Stimulated activated CD8-positive, alpha-beta memory T cell treated with anti-CD3 and anti-CD28 coated beads, Interleukin-4, amount 100 ng/mL, for 1 hour (primary cell): ENCODE measurements at places on chromosomes 1 and 21.

GRCh38 chr1:114323959-114324661 is 170.4 kb upstream of the SYT6 start:
- DNase-seq = no peak

GRCh38 chr1:207058878-207059867 is 6.1 kb downstream of the PFKFB2 start:
- DNase-seq = no peak

- DNase-seq = no peak
These were observed 25.9 kb downstream of the UTP25 start for GRCh38 chr1:209853676-209854075.

DNA sequence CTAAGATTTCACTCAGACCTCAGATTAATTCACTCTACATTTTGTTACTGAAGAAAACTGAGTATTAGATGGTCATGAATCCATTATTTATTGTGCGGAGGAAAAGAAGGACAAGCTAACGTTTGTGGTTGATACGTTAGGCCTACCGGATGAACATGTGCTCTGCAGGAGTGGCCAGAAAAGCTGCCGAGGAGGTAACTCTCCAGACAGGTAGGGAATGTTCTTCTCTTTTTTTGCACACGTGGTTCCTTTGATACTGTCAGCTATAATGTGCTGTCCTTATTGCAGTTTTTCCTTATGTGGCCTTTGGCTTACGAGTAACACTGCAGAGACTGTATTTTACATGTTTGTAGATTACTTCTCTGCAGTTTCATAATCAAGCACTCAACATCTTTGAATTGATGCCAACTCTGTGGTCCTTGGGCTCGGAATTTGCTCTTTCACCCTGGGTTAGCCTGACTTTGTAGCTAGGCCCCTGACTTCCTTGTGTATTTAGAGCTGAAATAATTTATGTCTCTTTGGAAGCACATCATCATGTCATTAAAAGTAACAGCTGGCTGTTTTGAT is 13.6 kb downstream of the MTR start:
- DNase-seq = no peak

GRCh38 chr1:239861985-239862384 is 229.7 kb upstream of the FMN2 start:
- no peak for DNase-seq

- DNase-seq = no peak
These were observed 194.4 kb downstream of the DPYD start for GRCh38 chr1:97726386-97726785.

DNA sequence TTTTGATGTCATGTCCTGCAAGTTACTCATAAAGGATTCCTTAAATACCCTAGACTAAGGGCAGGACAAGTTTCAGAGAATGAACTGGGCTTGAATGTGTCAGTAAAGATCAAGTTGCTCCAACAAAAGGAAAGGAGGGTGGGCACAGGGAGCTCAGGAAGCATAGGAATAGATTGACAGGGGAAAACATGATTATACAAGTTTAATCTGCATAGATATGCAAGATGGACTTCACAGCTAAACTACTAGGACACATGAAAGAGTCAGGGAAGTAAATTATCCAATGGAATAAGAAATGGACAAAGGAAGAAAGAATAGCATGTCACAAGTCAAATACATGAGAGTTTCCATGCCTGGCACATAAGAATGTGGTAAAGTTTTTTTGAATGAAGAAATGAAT is 203.9 kb upstream of the SAMSN1 start:
- DNase-seq = no peak

- no peak for DNase-seq
These were observed 38.1 kb upstream of the GREM2 start for GRCh38 chr1:240649733-240650721.

DNA sequence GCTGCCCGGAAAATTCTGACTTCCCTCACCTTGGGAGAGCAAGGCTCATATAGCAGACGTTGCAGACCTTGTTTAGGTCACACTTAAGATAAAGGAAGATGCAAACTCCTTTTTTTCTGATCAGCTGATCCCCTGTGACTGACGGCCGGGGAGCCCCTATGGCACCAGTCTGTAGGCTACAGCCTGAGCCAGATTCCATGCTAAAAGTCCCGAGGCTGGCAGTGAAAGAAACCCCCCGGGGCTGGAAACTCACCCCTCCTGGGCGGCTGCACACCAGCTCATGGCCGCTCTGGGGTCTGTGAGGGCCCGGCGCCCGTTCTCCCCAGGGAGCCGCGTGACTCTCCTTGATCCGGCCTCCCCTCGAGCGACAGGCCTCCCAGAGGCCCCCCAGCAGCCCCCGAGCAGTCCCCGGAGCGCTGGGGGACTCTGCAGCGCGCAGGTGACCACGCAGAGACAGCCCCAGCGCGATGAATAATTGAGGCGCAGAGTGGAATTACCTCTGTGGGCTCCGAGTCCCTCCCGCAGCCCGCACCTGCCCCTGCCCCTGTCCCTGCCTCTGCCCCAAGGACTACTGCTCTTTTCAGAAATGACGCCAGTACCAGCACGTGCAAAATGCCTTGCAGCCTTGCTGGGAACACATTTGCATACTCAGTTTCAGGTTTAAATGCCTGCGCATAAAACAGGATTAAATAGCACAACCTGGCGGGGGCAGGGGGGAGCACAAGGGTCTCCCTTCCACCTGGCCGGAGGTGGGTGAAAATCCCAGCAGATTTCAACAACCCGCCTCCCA is 62.6 kb upstream of the CLDN14 start:
- DNase-seq = no peak

DNA sequence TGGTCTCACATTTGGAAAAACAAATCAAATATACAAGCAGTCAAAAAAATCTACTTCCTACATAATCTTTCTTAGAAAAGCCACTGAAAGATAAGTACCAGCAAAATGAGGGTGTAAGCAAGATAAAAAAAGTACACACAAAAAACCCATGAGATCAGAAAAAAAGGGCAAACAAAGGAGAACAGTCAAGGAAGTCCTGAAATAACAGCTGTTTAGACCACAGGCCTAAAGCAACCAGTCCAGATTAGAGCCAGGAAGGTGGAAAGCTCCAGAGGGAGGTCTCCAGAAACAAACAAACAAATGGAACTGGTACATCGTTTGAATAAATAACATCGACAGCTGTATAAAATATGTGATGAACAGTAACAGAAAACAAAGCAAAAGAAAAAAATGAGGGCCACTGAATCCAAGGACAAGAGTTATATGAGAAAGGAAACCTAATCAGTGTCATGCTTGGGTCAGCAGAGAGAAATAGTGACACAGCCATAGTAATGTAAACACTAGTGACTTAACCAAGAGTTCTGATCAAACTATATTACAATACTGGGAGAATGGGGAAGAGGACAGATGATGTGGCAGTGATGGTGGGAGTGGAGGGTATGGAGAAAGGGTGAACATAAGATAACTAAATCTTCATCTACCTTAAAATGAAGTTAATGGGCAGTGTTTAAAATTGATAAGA is 67.5 kb downstream of the NVL start:
- DNase-seq = no peak

- DNase-seq = no peak
These were observed 75.8 kb upstream of the WNT4 start for GRCh38 chr1:22218618-22219250.

DNA sequence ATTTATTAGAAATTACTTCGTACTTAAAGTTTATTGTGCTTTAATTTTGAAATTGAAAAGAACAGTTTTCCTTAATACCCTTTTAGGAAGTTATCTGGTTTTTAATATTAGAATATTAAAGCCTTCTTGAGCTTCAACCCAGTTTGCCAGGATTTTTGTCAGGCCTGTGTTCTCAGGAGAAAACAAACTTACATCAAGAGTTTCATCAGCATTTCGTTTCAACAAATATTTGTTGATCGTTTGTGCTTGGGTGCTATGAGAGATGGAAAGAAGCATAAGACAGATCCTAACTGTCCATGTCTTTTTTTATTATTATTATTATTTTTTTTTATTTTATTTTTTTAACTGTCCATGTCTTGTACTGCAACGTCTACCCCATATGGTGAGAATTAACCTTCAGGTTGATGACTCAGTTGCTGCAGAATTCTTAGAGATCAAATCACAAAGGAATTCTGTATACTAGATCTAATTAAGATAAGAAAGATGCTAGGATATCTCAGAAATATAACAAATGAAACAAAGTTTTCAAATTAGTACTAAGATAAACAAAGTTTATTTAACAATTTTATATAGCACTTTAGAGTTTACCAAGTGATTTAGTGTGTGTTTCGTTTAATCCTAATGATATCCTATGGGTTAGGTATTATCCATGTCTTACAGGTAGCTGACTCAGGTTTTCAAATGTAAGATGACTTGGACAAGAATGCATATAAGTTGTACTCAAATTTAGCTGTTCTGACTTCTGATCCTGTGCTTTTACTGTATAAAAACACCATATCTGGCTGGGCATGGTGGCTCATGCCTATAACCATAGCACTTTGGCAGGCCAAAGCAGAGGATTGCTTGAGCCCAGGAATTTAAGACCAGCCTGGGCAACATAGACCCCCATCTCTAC is 14.3 kb downstream of the FBXO28 start:
- DNase-seq = no peak

DNA sequence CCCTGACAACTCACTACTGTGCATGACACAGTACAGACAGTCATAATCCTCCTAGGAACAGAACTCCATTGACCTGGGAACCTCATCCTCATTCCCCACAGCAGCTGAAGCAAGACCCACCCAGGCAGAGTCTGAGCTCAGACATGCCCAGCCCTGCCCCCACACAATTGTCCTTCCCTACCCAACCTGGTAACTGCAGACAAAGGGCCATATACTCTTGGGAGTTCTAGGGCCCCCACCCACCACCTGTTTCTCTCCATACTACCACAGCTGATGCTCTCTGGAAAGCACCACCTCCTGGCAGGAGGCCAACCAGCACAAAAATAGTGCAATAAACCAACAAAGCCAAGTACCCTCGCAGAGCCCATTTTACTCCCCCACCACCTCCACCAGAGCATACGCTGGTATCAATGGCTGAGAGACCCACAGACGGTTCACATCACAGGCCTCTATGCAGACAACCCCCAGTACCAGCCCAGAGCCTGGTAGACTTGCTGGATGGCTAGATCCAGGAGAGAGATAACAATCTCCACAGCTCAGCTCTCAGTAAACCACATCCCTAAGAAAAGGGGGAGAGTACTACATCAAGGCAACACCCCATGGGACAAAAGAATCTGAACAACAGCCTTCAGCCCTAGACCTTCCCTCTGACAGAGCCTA is 159.7 kb upstream of the CXADR start:
- no peak for DNase-seq

GRCh38 chr21:25907573-25908275 is 173.0 kb downstream of the GABPA start:
- no peak for DNase-seq

DNA sequence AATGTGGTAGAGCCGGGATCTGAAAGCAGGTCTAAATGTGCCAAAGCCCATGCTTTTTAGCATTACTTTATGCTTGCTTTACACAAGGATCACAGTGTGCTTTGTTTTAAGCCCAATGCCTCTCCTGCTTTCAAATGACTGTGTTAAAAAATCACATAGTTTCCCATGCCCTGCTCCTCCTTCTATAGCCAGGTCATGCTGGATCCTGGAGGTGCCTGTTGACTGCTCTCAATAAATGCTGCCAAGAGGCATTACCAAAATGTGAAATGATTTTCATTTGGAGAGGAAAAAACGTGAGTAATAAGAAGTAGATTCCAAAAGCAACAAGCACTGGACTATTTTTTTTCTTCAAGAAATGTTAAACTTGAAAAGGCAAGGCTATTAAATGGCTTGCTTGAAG is 420.7 kb upstream of the USP24 start:
- DNase-seq = no peak

GRCh38 chr21:34968414-34969333 is 80.4 kb downstream of the RUNX1 start:
- no peak for DNase-seq

DNA sequence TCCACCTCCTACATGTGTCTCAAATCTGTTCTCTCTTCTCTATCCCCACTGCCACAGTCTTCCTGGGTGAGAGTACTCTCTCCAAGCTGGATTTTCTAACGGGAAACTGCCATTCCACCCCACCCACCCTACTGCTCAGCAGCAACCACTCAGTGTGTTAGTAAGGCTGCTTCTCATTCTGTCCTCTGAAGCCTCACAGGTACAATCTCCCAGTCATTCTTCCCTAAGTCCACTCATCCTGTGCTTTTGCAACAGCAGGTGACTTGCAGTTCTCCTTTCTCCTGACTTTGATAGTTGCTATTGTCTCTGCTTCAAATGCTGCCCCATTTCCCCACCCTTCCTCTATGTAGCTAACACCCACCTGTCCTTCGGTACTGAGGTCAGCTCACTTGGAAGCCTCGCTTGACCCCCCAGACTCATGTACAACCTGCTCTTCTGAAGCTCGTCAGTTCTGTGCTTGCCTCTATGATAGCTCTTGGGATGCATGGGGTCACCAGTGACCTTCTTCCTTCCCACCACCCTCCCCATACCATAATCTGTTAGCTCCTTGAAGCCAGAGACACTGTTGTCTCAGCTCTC is 188.9 kb downstream of the RRAGC start:
- DNase-seq = no peak

- no peak for DNase-seq
These were observed 16.3 kb downstream of the CAPZB start for GRCh38 chr1:19469004-19469403.

GRCh38 chr1:7515175-7515574 is 255.9 kb upstream of the VAMP3 start:
- DNase-seq = no peak

- DNase-seq = no peak
These were observed 1.7 kb downstream of the MCL1 start for GRCh38 chr1:150577557-150578271.

GRCh38 chr21:41548781-41549180 is 40.8 kb upstream of the TMPRSS2 start:
- no peak for DNase-seq

- DNase-seq = no peak
These were observed 6.8 kb upstream of the EFCAB14 start for GRCh38 chr1:46725736-46726108.

DNA sequence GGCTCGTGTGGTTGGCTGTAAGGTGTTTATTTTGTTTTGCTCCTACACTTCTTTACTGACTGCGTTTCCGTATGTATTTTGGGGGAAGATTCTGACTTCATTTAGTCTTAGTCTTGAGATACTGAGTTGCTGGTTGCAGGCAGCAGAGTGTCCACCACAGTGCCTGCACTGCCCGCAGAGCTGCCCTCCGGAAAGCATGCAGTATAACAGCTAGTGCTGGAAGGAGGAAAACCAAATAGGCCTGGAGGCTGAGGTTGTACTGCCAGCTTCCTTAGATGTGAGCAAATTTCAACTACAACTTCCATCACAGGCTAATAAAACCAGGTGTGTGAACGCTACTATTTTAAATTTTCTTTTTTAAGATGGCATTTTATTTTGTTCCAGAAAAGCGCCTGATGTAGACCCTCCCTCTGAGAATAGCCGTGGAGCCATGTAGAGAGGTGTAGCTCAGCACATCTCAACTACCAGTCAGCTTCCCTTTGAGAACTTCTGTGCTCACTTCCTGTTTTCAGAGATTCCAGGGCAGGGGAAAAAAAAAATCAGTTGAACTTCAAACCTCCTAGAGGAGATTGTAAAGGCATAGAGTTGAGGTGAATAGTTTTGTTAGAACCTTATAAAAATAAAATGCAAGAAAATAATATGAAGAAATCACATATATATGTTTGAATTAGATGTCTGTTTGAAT is 17.6 kb downstream of the LMO4 start:
- DNase-seq = no peak

- DNase-seq = no peak
These were observed 3.8 kb upstream of the EPB41 start for GRCh38 chr1:28910379-28911115.

- DNase-seq = no peak
These were observed 71.7 kb downstream of the PRRX1 start for GRCh38 chr1:170735366-170736263.
